Right ventricle myocardium inferior (tissue), 1 donor: ENCODE measurements at places on chromosomes 5 and 9. TPM values are rescaled to one million over a fixed set of nuclear protein-coding genes. Genes with fewer than 3 reads are reported as not detected.

Gene LCN1
- not detected for total RNA-seq

GRCh38 chr5:472076-472655 lies 29.2 kb downstream of the EXOC3 start:
- DNase-seq = peak; percentile 60

GRCh38 chr5:43416803-43417394 lies 4.7 kb upstream of the CCL28 start:
- no peak for DNase-seq

- no peak for DNase-seq
These were observed 2.7 kb downstream of the NDST1 start for GRCh38 chr5:150510460-150511263.

Gene LECT2
- total RNA-seq = not detected

Gene FOXD4
- not detected for total RNA-seq

GRCh38 chr5:175823731-175824525 lies 47.5 kb upstream of the CPLX2 start:
- DNase-seq = no peak

Gene PRDM9
- not detected for total RNA-seq

DNA sequence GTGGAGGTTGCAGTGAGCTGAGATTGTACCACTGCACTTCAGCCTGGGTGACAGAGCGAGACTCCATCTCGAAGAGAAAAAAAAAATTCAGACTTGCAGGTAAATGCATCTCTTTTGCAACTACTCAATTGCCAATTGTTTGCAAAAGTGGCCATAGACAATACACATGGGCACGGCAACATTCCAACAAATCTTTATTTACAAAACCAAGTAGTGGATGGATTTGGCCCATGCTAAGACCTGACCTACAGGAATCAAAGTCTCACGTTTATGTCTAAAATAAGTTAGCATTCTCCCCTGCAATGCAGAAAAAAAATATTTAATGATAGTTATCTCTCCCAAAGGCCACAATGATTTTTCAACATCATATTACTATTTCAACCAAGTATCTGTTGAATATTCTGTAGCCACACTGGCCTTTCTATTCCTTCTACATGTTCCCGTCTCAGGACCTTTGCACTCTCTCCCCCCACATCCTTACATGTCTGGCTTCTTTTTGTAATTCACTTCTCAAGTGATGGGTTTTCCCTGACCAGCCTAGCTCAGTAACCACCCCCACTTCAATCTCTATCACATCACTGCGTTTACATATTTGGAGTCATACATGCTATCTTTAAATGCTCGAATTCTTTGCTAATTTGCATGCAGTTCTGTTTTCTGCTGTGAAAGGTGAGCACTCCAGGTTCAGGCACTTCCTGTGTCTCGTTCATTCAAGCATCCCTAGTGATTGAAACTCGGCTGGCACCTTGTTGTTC lies 54.2 kb downstream of the FNBP1 start:
- DNase-seq = no peak

Gene KCNT1
- 2.6 TPM for total RNA-seq

Gene KCTD16
- total RNA-seq = 0.03 TPM

Gene COMMD10
- 33.7 TPM for total RNA-seq

DNA sequence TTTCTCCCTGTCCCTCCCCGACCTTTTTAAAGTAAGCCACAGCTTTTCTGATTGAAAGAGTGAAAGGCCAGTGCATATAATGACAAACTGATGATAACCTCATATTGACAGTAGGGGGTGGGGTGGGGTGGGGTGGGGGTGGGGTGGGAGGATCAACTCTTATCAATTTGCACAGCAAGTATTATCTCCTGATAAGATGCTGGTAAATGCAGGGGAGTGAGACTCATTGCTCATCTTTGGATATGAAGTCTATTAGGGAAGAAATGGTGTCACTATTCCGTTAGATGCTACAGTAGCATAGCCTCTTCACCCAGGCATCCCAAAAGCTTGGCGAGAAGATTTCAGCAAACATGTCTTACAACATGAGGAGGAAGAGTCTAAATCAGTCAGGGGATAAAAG lies 38.9 kb upstream of the HMGCS1 start:
- DNase-seq = no peak

DNA sequence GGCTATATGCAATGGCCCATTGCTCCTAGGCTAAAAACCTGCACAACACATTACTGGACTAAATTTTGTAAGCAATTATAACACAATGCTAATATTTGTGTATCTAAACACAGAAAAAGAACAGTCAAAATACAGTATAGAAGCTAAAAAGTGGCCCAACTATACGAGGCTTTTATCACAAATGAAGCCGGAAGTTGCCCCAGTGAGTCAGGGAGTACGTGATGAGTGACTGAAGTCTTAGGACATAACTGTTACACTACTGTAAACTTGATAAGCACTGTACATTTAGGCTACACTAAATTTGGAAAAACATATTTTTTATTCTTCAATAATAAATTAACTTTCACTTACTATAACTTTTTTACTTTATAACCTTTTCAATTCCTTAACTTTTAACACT lies 105.2 kb upstream of the PRR16 start:
- no peak for DNase-seq

- DNase-seq = no peak
These were observed 183.0 kb downstream of the CETN3 start for GRCh38 chr5:90226433-90227099.

DNA sequence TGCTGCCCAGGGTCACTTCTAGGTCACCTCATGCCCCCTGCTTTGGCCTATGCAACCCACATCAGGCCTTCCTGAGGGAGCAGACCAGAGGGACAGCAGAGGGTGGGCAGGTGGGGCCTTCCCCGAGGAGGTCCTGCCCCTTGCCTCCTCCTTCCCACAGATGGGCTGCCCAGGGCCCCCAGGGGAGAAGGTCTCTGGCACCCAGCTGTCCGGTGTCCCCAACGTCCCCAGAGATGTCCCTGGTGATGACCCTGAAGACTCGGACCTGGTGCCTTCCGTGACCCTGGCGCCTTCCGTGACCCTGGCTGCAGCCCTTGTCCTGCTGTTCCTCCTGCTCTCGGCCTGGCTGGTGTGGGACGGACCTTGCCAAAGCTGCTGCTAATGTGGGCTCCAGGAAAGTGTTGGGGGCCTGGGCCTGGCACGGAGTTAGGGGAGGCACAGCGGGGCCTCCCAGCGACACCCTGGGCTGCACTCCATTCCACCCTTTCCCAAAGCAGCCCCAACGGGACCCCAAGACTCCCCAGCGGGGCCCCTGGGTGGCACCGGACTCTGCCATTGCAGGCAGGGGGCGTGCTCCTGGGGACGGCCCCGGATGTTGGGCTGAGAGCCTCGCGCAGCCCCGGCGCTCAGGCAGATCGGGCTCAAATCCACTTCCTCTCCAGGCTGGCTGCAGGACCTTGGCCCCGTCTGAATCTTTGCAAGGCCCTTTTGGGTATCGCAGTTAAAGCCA lies 6.8 kb upstream of the SLC2A6 start:
- peak; percentile 53 for DNase-seq

DNA sequence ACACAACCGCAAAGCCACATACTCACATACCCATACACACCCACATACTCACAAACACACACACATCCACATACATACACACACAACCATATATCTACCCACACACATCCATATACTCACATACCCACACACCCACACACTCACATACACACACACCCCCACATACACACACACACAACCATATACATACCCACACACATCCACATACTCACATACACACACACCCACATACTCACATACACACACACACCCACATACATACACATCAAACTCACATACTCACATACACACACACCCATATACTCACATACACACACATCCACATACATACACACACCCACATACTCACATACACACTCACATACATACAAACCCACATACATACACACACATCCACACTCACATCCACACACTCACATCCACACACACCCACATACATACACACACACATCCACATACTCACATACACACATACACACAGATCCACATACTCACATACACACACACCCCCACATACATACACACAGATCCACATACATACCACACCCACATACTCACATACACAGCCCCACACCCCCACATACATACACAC lies 220.0 kb downstream of the ADAMTS12 start:
- DNase-seq = no peak

GRCh38 chr9:83154087-83154736 lies 91.3 kb upstream of the RASEF start:
- no peak for DNase-seq

- DNase-seq = no peak
These were observed 147.0 kb downstream of the PAM start for GRCh38 chr5:102902135-102902448.

Gene PCDHB11
- total RNA-seq = 0.81 TPM

DNA sequence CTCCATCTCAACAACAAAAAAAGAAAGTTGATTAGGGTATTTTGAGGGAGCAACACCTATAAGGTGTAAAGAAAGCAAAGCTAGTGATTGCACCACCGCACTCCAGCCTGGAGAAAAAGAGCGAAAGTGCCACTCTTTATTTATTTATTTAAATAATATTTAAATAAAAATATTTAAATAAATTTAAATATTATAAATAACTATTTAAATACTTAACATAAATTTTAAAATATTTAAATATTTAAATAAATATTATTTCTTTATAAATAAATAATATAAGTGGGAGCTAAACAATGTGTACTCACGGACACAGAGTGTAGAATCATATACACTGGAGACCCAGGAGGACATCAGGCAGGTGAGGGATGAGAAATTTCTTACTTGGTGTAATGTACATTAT lies 64.4 kb upstream of the TRIO start:
- no peak for DNase-seq

GRCh38 chr9:134641173-134641989 lies at the start of gene COL5A1:
COL5A1 (plus strand) TSS chr9:134641803; CDS start chr9:134642188, 385 bp downstream.
- peak; percentile 93 for DNase-seq

- no peak for DNase-seq
These were observed 8.6 kb upstream of the CARD9 start for GRCh38 chr9:136381966-136382513.

DNA sequence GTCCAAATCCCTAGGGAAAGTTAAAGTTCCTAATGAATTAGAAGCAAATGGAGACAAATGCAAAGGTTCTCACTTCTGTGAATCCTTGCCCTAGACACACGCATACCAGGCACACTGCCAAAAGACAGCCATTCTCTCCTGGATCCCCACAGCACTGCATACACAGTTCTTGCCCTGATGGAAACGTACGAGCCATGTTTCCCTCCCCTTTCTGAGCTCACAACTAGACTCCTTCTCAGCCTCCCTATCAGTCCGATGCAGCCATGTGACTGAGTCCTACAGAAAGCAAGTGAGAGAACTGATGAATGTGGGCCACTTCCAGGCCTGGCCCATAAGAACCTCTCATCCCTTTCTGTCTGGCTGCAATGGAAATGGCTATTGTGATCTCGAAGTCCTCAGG lies 92.0 kb downstream of the ZNF608 start:
- DNase-seq = no peak

DNA sequence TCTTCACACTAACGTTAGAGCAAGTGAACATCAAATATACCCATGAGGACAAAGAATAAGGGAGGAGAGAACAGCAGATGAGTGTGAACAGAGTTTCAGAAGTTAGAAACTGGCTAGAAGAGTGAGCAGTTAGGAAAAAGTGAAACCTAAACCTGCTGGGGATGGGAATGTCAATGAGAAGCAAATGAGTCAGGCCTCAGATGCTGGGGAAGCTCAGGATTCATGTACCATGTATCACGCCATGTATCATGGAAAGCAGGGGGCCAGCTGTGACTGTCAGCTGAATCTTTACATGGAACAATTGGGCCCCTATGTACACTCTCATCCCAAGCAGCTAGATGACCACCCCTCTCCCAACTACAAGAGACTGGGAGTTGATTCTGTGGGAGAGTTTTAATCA lies 16.2 kb downstream of the GDF9 start:
- no peak for DNase-seq

Gene SLC6A3
- total RNA-seq = not detected

GRCh38 chr9:68637020-68637419 lies 68.0 kb upstream of the PIP5K1B start:
- DNase-seq = no peak

GRCh38 chr5:90287036-90287435 lies 122.5 kb downstream of the CETN3 start:
- no peak for DNase-seq

DNA sequence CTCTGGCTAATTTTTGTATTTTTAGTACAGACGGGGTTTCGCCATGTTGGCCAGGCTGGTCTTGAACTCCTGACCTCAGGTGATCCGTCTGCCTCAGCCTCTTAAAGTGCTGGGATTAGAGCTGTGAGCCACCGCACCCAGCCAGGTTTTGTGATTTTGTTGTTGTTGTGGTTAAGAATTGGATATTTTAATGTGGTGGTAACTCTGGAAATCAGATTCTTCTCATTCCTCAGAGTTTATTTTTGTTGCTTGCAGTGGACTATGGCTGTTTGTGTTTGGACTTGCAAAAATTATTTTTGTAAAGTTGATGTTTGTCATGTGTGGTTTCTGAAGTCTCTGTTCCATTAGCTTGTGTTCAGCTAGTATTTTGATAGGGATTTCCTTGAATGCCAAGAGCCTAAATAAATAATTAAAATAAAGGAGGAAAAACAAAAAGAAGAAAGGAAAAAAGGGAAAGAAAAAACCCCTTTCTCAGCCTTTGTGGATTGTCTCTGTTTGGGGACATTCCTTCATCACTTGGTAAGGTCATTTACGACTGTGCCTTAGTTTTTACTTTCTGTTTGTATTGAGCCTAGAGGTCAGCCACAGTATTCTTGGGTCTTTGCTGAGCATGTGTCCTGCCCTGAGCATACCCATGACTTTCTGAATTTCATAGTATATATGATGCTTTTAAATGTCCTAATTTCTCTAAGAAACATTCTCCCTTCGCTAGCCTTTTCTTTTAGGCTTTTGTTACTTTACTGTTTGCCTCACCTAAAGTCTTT lies 37.3 kb downstream of the PBX3 start:
- no peak for DNase-seq

Gene DPYSL3
- 22.1 TPM for total RNA-seq

DNA sequence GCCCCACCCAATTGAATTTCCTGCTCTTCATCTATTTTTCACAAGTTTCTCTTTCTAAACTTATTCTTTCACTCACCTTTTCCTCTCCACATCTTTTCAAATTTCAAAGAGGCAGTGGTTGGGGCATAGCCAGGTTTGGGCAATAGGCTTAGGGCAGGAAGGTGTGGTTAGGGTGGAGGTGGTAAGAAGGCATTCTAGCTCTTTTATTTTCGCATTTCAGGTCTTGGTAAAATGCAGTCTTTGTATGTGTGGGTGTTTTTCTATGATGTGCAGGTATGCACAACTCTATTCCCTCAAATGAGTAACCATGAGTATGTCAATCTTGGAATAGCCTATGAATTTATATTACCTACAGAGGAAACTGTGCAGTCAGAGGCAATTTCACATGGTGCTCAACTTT lies 129.8 kb upstream of the IFNE start:
- DNase-seq = no peak
